IMR-90 (cell line): ENCODE measurements at places on chromosomes 11 and 22. TPM values are rescaled to one million over a fixed set of nuclear protein-coding genes. Genes with fewer than 3 reads are reported as not detected.

The MIOX gene
- total RNA-seq = not detected in 2 replicates

The DAGLA gene
- total RNA-seq = 0.83 and 0.90 TPM in 2 replicates

DNA sequence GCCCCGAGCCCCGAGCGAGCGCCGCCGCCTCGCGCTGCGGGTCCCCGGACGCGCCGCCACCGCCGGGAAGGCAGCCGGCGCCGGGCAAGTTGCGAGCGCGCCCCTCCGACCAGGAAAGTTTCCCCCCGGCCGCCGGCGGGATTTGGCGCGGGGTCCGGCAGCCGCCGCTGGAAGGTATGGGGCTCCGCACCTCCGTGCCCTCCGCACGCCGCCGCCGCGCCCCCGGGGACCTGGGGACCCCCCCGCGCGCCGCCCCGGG lies 281 bp downstream of the TSPAN18 start:
- no peak for DNase-seq

DNA sequence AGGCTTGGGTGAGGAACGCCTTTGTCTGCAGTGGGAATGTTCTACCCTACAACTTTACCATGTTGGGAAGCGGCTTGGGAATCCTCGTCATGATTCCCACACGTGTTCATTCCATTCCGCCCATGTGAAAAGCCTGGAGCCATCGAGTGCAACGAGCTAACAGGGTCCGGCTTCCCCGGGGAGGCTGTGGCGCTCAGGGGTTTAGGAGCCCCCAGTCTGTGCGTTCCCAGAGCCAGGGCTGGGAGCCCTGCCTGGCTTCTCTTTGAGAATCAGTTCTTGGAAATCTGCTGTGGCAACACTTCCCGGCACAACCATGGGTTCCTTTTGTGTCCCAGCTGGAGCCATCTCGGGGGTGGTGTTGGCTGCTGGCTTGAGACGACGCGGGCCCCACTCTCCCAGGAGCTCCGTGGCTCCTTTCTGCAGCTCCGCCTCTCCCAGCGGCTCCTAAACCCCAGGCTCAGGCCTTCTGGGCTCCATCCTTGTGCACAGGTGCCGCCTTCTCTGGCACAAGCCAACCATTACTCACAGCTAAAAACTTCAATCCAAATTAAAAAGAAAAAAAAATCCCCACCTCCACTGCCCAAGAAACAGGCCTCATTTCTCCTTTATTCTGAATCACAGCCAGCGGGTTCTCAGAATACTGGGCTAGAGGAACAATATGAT lies 18.7 kb upstream of the PPFIA1 start:
- DNase-seq = no peak

DNA sequence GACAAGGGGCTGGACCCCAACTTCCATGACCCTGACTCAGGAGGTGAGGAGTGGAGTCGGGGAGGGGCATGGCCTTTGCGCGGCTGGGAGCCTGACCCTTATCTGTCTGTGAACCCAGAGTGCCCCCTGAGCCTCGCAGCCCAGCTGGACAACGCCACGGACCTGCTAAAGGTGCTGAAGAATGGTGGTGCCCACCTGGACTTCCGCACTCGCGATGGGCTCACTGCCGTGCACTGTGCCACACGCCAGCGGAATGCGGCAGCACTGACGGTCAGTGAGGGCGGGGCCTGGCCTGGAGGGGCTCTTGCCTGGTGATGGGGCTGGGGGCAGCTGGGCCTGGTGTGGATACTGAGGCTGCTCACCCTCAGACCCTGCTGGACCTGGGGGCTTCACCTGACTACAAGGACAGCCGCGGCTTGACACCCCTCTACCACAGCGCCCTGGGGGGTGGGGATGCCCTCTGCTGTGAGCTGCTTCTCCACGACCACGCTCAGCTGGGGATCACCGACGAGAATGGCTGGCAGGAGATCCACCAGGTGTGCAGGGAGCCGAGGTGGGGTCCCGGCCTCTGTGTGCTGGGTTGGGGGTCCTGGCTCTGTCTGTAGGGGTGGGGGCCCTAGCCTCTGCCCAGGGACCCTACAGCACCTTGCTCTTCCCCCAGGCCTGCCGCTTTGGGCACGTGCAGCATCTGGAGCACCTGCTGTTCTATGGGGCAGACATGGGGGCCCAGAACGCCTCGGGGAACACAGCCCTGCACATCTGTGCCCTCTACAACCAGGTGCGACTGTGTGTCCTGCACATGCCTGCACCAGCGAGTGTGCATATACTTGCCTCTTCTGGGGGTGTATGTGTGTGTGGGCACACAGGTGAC lies 6.3 kb downstream of the SHANK3 start:
- DNase-seq = no peak

GRCh38 chr11:2561696-2562581 lies 117.1 kb downstream of the KCNQ1 start:
- DNase-seq = no peak
